ENCODE measurements at places on chromosomes 16 and 17.

DNA sequence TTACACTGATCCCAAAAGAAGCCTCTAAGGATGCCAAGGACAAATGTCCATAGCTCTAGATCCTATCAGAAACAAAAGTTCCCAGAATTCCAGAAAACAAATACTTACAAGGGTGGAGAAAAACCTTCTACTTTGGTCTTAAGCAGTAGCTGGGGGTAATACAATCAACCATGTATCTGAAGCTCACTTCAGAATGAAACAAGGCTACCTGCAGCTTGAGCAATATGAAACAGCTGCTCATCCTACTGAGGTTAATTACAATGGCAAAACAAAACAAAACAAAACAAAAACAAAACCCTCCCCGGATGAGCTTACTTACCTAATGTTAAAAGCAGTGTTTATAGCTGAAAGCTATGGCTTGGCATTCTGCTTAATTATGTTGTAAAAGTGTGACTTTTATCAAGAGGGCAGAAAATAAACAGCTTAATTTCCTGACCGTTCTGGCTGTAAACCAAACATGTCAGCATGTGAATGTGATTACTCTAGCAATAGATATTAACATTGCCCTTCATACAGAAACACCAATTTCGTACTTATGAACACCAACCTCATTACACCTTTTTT, 10.5 kb downstream of the PDZD9 start:
- no peak for DNase-seq

- no peak for DNase-seq
These were observed 71.1 kb upstream of the DNAH17 start for GRCh38 chr17:78648293-78648692.

DNA sequence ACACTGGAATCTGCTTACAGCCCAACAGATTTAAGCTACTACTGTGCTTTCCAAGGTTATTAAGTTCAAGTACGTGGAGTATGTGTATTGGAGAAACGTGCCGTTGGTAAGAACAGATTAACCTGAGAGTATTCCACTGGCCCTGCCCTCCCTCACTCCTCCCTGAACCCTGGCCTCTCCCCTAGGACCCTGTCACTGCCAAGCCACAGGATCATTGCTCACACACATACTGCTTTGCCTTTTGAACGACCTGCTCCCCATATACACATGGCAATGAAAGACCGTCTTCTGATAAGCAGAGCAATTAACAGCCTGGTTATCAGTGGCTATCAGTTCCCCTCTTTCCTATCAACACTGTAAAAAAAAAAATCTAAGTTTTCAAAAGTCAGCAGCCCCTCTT, 458.9 kb upstream of the DYNLRB2 start:
- DNase-seq: no peak

GRCh38 chr17:43367737-43368242, 31.0 kb upstream of the ARL4D start:
- DNase-seq: peak; percentile 96

DNA sequence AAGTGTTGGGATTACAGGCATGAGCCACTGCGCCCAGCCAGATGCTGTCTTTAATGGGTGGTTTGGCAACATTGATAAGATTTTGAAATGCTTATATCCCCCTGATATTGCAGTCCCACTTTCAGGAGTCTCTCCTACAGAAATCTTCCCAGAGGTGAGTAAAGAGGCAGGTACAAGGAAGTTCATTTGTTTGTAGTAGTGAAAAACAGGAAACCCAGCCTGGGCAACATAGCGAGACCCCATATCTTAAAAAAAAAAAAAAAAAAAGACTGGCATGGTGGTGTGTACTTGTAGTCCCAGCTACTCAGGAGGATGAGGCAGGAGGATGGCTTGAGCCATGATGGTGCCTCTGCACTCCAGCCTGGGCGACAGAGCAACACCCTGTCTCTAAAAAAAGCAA, 6.2 kb upstream of the NUPR1 start:
- no peak for DNase-seq

DNA sequence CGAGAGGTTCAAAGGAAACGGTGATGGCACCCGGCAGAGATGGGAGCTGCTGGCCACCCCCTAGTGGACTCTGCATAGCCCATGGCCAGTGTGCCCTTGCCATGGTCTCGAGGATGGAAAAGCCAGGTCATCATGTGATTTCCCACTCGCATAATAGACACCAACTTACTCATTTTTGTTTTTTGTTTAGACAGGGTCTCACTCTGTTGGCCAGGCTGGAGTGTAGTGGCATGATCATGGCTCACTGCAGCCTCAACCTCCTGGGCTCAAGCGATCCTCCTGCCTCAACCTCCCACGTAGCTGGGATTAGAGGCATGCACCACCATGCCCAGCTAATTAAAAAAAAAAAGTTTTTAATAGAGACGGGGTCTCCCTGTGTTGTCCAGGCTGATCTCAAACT, 27.6 kb downstream of the LDHD start:
- DNase-seq: no peak

DNA sequence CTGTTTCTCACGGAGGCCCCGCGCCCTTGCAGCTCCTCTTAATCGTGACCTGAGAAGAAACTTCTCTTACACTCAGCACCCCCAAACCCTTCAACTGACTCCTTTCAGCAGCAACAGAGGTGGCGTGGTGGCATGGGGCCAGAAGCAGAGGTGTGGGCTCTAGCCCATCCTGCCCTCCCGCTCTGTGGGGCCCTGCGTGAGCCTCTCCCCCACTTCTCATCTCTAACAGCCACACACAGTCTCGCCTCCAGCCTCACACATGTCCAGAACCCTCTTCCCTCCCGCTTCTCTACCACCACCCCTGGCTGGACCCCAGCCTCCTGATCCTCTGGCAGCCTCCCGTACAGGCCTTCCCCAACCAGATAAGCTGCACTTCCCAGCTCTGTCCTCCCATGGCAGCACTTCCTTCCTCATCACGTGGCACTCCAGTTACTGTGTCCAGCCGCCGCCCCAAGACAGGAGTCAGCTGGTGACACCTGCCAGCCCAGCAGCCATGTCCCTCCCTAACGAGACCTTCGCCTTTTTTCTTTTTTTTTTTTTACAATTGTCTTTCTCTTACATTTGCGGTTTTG, 30.5 kb downstream of the NSMCE1 start:
- DNase-seq: no peak

DNA sequence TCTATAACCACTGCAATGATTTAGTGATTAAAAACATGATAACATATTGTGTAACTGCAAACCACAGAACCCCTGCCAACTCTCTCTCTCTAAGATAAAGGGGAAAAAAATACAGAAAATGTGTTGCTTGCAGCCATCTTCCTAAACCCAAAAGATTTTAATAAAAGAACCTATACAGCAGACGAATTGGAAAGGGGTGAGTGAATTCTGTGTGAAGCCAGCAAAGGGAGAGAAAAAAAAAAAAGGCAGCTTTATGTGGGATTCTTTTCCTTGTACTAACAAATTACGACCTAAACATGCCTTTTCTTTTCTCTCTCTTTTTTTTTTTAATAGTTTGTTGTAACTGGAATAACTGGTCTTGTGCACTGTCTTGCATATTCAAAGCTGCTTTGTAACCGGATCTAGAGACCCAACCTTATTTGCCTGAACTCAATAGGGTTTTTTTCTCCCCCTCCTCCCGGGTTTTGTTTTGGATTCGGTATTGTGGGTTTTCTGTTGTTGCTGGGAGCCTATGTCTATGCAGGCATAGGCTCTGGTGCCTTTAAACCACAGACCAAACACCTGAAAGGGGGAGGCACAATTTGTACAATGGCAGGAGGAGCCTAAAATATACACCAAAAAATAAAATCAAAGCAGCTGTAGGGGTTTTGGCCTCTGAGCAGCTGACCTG, 7.0 kb upstream of the ZFHX3 start:
- peak; percentile 91 for DNase-seq

DNA sequence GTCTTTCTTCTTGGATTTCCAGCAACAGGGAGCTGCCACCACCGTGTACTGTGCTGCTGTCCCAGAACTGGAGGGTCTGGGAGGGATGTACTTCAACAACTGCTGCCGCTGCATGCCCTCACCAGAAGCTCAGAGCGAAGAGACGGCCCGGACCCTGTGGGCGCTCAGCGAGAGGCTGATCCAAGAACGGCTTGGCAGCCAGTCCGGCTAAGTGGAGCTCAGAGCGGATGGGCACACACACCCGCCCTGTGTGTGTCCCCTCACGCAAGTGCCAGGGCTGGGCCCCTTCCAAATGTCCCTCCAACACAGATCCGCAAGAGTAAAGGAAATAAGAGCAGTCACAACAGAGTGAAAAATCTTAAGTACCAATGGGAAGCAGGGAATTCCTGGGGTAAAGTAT, 389.0 kb downstream of the MAF start:
- no peak for DNase-seq

DNA sequence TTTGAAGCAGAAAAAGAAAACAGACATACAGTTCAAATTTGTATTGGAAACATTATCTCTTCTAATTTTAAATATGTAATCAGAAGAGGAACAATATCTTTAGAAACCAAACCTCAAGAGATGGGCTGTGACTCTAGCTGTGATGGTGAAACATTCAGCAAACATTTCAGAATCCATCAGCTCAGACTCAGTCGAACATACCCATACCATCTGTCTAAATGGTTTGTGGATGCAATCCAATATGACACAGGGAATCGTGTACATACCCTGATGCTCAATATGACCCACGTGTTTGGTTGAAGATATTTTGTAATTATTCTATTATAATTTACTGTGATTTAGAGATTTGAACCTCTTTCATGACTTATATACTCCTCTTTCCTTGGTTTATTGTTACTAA, 665.2 kb upstream of the CDH8 start:
- no peak for DNase-seq

GRCh38 chr16:48687421-48688038, 77.5 kb upstream of the N4BP1 start:
- peak; percentile 64 for DNase-seq

- DNase-seq: peak; percentile 52
These were observed 13.1 kb upstream of the MSI2 start for GRCh38 chr17:57243171-57243622.

GRCh38 chr16:85459529-85460251, 153.4 kb upstream of the GSE1 start:
- peak; percentile 94 for DNase-seq

GRCh38 chr17:67136191-67137025, 92.1 kb downstream of the CACNG1 start:
- no peak for DNase-seq

DNA sequence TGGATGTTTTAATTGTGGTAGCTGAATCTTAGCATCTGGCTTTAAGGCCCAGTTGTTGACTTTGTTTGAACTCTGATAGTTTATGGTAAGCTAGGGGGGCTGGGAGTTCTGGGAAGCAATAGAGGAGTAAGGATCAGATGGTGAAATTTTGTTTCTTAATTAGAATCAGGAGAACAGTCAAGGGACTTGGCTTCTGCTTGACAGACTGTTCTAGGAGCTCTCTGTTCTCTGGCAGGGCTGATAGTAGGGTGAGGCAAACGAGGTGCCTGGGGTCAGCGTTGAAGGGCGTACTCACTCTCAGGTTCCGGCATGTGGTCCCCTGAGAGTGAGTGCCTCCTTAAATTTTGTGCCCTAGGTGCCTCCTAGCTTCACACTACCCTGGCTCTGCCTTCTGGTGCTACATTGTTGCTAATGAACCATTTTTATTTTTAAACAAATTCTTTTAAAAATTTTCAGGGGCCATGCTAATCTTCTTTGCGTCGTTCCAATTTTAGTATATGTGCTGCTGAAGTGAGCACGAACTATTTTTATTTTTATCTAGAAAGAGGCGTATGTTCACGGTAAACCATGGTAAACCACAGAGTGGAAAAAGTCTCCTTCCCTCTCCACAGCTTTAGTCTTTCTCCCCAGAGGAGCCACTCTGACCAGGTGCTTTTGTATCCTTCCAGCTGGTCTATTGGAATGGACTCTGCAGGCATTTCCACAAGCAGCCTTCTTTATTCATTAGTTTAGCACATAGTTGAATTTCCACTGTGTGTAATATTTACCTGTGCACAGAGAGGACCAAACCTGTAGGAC, 19.7 kb downstream of the SLC7A6 start:
- no peak for DNase-seq

DNA sequence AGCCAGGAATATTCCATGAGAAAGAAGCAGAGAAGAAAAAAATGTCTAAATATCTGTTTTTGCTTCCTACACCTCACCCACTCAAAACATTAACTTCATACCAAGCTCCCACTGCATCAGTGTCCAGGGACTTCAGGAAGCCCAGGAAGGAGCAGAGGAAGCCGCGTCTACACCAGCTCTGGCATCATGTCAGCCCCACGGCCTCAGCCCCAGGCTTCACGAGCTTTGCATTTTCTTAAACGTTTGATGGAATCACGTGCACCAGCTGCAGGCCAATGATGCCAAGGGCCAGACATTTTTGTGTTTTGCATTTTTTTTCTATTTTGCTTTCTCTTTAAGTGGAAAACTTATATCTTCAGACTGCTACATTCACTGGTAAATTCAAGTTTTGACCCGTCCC, 48.6 kb downstream of the CDRT4 start:
- DNase-seq: no peak

DNA sequence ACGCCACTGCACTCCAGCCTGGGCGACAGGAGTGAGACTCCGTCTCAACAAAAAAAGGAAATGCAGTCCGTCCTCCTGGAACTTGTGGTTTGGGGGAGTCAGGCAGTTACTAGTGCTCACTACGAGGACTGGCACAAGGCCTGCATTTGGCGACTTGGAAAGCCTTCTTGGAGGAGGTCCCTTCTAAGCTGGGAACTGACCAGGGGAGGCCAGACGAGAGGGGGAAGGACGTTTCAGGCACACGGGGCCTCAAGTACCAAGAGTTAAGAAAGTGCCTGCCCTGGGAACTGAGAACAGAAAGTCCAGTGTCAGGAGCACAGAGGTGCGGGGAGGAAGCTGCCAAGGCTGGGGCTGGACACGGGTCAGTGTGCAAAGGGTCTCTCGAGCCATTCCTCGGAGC, 89.9 kb downstream of the ABR start:
- DNase-seq: no peak

GRCh38 chr17:49600949-49601348, 25.3 kb downstream of the NXPH3 start:
- DNase-seq: no peak

DNA sequence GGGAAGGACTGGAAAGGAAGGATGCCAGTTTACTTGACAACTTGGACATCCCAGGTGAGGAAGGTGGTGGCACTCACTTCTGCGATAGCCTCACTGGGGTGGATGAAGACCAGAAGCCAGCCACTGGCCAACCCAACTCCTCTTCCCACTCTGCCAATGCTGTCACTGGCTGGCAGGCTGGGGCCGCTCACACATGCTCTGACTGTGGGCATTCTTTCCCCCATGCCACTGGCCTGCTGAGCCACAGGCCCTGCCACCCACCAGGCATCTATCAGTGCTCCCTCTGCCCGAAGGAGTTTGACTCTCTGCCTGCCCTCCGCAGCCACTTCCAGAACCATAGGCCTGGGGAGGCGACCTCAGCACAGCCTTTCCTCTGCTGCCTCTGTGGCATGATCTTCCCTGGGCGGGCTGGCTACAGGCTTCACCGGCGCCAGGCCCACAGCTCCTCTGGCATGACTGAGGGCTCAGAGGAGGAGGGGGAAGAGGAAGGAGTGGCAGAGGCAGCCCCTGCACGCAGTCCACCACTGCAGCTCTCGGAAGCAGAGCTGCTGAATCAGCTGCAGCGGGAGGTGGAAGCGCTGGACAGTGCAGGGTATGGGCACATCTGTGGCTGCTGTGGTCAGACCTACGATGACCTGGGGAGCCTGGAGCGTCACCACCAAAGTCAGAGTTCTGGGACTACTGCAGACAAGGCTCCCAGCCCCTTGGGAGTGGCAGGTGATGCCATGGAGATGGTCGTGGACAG, 4.5 kb downstream of the ZNF646 start:
- DNase-seq: no peak

GRCh38 chr16:30697264-30698138, 1.5 kb upstream of the SRCAP start:
- no peak for DNase-seq
